Tibial nerve (tissue), 4 donors: ENCODE measurements at places on chromosomes 4 and X.
A peak's percentile ranks its signal among the peaks of the same experiment; 100 is the strongest.

DNA sequence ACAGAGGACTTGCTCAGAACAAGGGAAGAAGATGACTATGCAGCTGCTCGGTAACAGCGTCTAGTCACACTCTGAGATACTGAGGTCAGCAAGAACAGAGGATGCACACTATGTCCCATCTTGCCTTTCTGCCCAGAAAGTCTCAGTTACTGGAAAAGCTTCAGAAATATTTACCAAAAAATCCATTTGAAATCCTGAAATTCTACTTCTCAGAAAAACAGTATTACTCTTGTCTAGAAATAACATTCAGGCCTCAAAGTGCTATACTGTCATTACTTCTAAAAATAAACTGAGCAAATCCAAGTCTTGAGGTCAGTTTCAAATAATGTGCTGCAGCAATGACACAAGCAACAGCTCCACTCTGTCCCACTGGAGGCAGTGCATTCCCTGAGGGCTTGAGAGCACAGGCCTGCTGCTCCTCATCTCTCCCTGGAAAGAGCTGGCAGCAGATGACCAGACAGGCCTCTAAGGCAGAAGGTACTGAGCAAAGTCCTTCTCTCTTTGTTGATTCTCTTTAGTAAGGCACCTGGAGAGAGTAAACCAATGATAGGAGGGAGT, 76.9 kb downstream of the CAMK2D start:
- peak overlapping the region; percentile 53 for H3K27ac ChIP-seq
- no peaks in the 10 kb centered on the region for H3K36me3 ChIP-seq
- peaks cover 18% of the 10 kb centered on the region for H3K4me1 ChIP-seq
- peak; percentile 21 for DNase-seq

- no peaks in the 10 kb centered on the region for H3K36me3 ChIP-seq
- no peak overlapping the region for H3K4me3 ChIP-seq
- no peaks in the 10 kb centered on the region for H3K27me3 ChIP-seq
- H3K27ac ChIP-seq = no peak overlapping the region
Measured at GRCh38 chr4:59700651-59701050, 1499.5 kb upstream of the ADGRL3 start.

- peak overlapping the region; percentile 40 for H3K27ac ChIP-seq
- no peak overlapping the region for H3K4me3 ChIP-seq
- no peaks in the 10 kb centered on the region for H3K27me3 ChIP-seq
- H3K4me1 ChIP-seq = peaks cover 16% of the 10 kb centered on the region
Measured at GRCh38 chr4:88818631-88819470, 121.2 kb upstream of the NAP1L5 start.

DNA sequence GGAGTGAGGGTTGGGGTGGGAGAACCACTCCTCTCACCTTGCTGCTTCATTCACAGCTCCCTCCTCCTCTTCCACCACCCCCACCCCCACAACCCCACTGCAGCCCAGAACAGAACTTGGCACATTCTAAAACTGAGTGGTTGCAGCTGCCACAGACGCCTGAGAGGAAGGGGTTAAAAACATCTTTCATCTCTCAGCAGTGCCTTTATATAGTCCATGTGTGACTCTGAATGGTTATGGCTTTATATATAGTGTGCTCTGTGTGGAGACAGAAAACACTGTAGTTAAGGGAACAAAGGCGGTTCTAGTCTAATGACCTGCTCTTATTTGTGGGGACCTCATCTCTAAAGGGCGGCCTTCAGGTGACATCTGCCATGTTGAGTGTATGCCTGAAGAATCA, 144.8 kb downstream of the BCOR start:
- H3K27ac ChIP-seq = no peak overlapping the region
- no peaks in the 10 kb centered on the region for H3K4me1 ChIP-seq
- no peak overlapping the region for H3K4me3 ChIP-seq
- DNase-seq = no peak
- no peaks in the 10 kb centered on the region for H3K36me3 ChIP-seq

- peak overlapping the region; percentile 35 for H3K4me3 ChIP-seq
- peak overlapping the region; percentile 3 for H3K27ac ChIP-seq
Measured at GRCh38 chrX:46758163-46758955, 559 bp downstream of the SLC9A7 start.

GRCh38 chrX:24575496-24575895, 71.7 kb downstream of the PCYT1B start:
- no peaks in the 10 kb centered on the region for H3K36me3 ChIP-seq
- H3K27me3 ChIP-seq = no peaks in the 10 kb centered on the region
- H3K4me1 ChIP-seq = no peaks in the 10 kb centered on the region
- no peak for DNase-seq

- H3K27me3 ChIP-seq = no peaks in the 10 kb centered on the region
- DNase-seq = no peak
- H3K4me1 ChIP-seq = no peaks in the 10 kb centered on the region
- no peak overlapping the region for H3K4me3 ChIP-seq
- H3K36me3 ChIP-seq = no peaks in the 10 kb centered on the region
- H3K27ac ChIP-seq = no peak overlapping the region
Measured at GRCh38 chrX:123688524-123688923, 44.3 kb downstream of the THOC2 start.

- no peak overlapping the region for H3K4me3 ChIP-seq
- H3K27me3 ChIP-seq = no peaks in the 10 kb centered on the region
- H3K27ac ChIP-seq = no peak overlapping the region
- DNase-seq = peak; percentile 13
Measured at GRCh38 chr4:129822701-129823100, 726.7 kb downstream of the C4orf33 start.
